ENCODE measurements at places on chromosomes 2 and 18. TPM values are rescaled to one million over a fixed set of nuclear protein-coding genes. Genes with fewer than 3 reads are reported as not detected.

ACMSD gene
- not detected for total RNA-seq

AMER3 gene
- not detected for total RNA-seq

FABP1 gene
- not detected for total RNA-seq

DNA sequence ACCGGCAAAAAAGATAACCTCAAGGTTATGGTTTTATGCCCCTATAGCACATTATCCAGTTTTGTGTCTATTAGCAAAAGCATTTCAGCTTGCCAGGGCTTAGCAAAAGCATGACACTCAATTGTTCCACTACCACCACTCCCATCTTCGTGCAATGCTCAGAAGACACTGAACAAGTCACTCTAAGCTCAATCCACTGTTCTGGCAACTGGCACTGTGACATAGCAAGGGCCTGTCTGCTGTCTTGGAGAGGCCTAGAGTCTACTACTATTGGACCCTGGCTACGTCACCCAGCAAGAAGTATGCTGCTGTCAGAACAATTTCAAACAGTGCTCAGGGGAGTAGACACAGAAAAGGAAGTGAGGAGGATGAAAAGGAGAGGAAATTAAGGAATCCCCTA is 103.5 kb upstream of the PPP1CB start:
- no peak overlapping the region for H3K27ac ChIP-seq
- no peak overlapping the region for H3K4me3 ChIP-seq
- no peaks in the 10 kb centered on the region for H3K4me1 ChIP-seq
- DNase-seq = no peak

DNA sequence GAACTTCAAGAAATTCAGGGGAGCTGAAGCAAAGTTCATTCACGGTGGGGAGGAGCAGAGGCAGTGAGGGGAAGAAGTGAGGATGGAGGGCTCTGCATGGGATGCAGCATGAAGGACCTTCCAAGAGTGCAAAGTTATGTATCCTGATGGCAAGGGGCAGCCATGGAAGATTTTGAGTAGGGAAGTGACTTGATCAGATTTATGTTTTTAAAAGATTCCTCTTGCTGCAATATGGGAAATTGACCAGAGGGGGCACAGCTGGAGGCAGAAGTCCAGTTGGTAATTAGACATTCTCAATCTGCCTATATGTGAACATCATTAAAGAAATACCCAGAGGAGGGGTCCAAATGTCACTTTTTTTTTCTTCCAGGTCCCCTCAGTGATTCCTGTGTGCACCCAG is 21.5 kb upstream of the ANXA4 start:
- H3K4me1 ChIP-seq = no peaks in the 10 kb centered on the region
- DNase-seq = no peak
- no peak overlapping the region for H3K4me3 ChIP-seq
- H3K36me3 ChIP-seq = no peaks in the 10 kb centered on the region

GRCh38 chr2:126449677-126450076 is 206.3 kb upstream of the GYPC start:
- DNase-seq = no peak
- H3K4me3 ChIP-seq = no peak overlapping the region
- H3K27me3 ChIP-seq = no peaks in the 10 kb centered on the region
- no peaks in the 10 kb centered on the region for H3K4me1 ChIP-seq
- H3K36me3 ChIP-seq = no peaks in the 10 kb centered on the region
- H3K27ac ChIP-seq = no peak overlapping the region
